ENCODE measurements at places on chromosomes 6 and 20.

- DNase-seq = no peak
These were observed 52.2 kb upstream of the TRERF1 start for GRCh38 chr6:42503894-42504293.

DNA sequence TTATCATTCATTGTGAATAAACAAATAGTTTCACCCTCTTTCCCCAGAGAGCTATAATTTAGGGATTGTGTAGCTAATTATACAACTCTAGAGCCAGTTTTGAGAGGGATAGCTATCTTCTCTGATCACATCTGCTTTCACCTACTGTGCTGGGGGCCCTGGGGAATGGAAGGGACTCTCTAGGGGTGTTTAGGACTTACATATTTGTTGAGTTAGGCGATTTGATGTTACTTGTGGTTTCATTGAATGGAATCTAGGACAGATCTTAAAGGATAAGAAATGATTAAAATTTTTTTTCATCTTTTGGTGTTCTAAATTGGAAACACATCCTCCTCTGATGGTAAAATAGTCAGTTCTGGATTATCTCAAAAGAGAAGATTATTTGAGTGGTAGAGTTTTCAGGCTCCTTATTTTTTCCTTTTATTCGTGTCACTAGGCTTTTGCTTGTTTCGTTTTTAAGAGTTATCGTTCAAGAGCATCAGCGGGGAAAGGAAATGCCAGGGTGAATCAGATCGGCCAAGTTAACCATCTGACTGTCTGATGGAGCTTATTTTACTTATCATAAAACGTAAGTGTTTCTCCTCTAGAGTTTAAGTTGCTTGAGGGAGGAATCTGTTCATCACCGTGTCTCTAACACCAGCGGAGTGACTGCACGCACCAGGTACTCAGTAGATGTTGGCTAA is 236.7 kb downstream of the FARS2 start:
- DNase-seq = no peak

GRCh38 chr6:39446909-39447308 is 124.4 kb upstream of the KCNK16 start:
- no peak for DNase-seq

DNA sequence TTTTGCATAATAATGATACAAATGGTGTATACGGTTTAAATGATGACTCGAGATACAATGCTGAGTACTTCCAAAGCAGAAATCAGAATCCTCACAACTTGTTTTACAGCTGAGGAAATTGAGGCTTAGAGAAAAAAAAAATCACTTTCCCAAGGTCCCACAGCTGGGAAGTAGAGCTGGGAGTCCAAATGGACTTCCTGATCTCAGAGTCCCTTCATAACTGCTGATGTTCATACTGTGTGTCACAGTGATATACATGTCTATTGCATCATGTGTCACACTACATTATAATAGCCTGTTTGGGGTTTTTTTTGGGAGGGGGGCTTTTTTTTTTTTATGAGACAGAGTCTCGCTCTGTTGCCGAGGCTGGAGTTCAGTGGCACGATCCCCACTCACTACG is 8.5 kb downstream of the HM13 start:
- no peak for DNase-seq

DNA sequence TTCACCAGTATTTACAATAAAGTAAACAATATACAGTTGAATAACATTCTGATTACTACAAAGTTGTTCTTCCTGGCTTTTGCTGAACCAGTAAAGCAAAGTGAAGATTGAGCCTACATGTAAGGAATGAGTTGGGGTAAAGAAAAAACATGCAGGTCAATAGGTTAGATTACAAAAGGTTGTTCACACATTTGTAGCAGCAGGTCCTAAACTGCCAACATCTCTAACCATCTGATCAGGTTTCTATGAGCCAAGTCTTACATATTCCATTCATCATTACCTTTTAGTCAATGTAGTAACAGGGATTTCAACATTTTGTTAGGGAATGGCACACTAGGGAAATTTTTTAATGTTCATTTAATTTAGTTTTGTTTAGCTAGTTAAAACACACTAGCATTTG is 9.3 kb upstream of the CALHM6 start:
- DNase-seq = no peak

GRCh38 chr6:7821426-7821825 is 89.2 kb downstream of the TXNDC5 start:
- DNase-seq = no peak

DNA sequence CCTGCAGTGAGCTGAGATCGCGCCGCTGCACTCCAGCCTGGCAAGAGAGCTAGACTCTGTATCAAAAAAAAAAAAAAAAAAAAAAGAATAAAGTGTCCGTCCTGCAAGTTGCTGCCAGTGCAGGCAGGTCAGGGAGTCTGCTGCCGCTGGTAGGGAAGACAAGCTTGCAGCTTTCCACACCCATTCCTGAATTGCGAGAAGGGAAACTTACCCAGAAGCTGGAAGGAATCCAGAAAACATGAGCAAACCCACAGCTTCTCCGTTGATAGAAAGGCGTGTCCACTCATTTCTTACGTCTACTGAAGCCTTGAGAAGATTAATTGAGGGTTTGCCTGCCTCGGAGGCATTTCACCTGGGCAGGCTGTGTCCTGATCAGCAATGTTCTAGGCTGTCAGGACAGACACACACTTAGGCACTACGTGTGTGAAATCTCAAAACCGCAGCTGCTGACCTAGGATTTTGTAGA is 61.6 kb upstream of the DSP start:
- no peak for DNase-seq

- DNase-seq = no peak
These were observed 25.9 kb downstream of the METTL24 start for GRCh38 chr6:110332281-110332680.

DNA sequence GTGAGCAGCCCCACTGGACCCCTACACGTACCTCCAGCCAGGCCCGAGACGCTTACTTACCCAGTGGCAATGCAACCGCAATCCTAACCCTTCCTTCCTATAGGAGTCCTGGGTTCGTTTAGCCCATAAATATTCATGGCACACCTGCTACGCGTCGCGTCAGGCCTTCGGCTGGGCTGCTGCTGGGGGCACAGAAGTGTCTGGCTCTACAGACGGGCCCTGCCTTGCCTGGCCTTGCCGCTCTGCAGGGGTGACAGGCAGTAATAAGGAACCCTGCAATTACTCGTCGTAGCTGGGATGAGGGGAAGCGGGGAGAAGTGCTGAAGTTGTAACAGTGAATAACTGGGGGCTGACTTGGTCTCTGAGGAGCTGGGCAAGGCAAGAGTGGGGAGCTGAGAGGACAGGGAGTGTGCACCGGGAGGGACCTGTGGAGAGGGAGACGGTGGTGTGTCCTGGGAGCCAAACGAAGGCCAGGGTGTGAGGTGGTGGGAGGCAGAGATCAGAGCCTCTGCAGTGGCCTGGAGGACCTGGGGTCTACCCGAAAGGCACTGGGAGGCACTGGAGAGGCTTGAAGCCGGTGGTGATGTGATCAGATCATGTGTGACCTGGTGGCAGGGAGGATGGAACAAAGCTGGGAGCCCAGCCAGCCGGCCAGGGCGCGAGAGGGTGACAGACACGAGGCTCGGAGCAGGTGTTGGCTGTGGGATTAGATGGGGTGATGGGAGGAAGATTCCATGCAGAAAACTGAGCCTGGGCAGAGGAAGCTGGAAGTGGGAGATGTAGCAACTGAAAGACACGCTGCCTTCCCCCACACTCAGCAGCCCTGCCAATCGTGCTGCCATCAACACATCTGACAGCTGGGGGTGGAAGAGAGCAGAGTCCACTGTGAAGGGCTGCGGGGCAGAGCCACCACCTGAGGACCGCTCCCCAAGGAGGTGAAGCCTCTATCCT is 36.4 kb downstream of the PSMG4 start:
- DNase-seq = no peak

DNA sequence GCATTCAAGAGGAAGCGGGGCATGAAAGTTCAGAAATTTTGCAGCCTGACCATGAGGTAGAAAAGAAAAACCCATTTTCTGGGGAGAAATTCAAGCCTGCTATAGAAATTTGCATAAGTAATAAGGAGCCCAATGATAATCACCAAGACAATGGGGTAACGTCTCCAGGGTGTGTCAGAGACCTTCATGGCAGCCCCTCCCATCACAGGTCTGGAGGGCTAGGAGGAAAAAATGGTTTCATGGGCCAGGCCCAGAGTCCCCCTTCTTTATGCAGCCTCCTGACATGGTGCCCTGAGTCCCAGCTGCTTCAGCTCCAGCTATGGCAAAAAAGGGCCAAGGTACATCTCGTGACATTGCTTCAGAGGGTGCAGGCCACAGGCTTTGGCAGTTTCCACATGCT is 618.5 kb downstream of the EYS start:
- no peak for DNase-seq

DNA sequence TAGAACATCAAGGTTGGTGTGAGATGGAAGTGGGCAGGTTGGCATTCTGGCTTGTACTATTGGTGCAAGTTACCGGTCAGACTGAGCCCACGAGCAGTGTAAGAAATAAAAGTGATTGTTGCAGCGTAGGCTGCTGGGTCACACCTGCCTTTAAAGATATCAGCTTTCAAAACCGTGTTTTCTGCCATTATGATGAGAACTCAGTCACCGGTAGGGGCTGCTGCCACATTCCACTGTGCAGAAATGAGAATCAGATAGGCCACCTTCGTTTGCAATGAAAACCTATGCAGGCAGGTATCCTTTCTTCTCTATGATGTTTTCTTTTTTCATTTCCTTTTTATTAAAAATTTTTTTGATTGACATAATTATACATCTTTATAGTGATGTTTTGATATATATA is 168.5 kb downstream of the MYLK4 start:
- DNase-seq = no peak

- DNase-seq = no peak
These were observed 2.1 kb upstream of the YWHAB start for GRCh38 chr20:44883214-44883902.

- DNase-seq = no peak
These were observed 142.4 kb downstream of the FNDC1 start for GRCh38 chr6:159311618-159312017.

GRCh38 chr6:53361549-53362031 is 12.8 kb upstream of the ELOVL5 start:
- no peak for DNase-seq

- DNase-seq = no peak
These were observed 44.9 kb upstream of the FAM83B start for GRCh38 chr6:54801669-54802068.

- no peak for DNase-seq
These were observed 53.5 kb downstream of the CARMIL1 start for GRCh38 chr6:25332655-25333071.

- no peak for DNase-seq
These were observed 38.0 kb downstream of the BMP6 start for GRCh38 chr6:7763881-7764280.

- DNase-seq = no peak
These were observed 49.3 kb downstream of the SIRPA start for GRCh38 chr20:1944345-1945091.

DNA sequence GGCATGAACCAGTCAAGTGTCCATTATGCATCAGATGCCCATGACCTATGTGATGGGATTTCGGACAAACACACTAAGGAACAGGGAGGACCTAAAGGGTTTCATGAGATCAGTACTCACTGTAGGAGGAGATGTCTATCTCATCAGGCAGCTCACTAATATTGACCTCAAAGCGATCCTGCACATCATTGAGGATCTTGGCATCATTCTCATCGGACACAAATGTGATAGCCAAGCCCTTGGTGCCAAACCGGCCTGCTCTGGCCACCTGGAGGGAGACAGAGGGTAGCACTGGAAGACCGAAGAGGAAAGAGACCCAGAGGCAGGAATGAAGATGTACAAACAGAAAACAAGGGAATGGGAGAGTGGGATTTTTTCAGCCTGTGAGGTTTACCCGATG is 1.9 kb downstream of the MCCD1 start:
- no peak for DNase-seq

- DNase-seq = no peak
These were observed 437.2 kb downstream of the BCKDHB start for GRCh38 chr6:80543598-80544222.

DNA sequence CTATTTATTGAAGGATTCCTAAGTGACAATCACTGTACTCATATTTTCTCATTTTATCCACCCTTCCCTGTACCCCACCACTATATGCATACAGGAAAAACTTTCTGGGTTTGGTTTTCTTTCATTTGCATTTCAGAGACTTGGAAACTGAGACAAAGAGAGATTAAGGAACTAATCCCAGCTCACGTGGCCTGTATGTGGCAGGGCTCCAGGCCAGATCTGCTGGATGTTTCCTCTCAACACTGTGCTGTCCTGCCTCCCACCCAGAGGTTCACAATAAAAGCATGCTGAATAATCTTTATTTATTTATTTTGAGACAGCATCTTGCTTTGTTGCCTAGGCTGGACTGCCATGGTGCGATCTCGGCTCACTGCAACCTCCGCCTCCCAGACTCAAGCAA is 50.2 kb downstream of the CEP162 start:
- no peak for DNase-seq

- no peak for DNase-seq
These were observed 5.9 kb upstream of the SULF2 start for GRCh38 chr20:47791084-47791599.

DNA sequence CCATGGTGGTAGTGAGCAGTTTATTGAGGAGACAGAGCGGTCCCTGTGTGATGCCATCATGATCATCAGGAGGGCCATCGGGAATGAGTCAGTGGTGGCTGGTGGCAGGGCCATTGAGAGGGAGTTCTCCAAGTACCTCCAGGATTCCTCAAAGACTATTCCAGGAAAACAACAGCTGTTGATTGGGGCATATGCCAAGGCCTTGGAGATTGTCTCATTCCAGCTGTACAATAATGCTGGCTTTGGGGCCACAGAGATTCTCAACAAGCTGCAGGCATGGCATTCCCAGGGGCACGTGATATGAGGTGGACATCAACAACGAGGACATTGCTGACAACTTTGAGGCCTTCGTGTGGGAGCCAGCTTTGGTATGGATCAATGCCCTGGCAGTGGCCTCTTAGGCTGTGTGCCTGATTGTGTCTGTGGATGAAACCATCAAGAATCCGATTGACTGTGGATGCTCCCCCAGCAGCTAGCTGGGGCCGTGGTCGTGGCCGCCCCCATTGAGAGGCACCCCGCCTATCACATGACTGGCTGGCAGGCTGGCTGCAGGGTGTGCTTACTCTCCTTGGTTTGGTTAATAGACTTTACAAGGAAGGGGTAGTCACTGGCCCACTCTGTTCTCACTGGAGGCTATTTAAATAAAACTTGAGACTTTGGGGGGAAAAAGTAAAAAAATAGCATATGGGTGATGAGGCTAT is 16.7 kb downstream of the RAET1E start:
- DNase-seq = no peak

- no peak for DNase-seq
These were observed 32.8 kb upstream of the SMIM8 start for GRCh38 chr6:87289571-87289970.

- peak; percentile 62 for DNase-seq
These were observed 901 bp upstream of the TRIM26 start for GRCh38 chr6:30213957-30214656.

GRCh38 chr6:138522611-138523010 is 23.3 kb upstream of the NHSL1 start:
- no peak for DNase-seq

DNA sequence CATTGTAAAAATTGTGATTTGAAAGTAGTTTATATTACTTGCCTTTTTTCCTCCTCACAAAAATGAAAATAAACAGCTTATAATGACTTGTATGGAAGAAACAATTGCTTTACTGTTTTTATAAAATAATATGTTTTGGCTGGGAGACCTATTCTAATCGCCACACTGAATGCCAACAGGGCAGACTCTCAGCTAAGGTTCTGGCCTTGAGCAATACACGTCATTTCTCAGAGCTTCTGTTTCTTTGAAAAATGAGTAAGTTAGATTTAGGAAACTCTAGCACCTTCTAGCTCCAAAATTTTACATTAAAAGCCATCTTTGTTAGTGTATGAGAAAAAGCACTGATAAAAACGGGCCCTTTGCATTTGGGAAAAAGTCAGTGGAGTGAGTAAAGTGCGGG is 166.6 kb downstream of the ARID1B start:
- no peak for DNase-seq

GRCh38 chr6:48037946-48038345 is 73.1 kb downstream of the PTCHD4 start:
- no peak for DNase-seq

Measured in stimulated activated CD4-positive, alpha-beta T cell treated with anti-CD3 and anti-CD28 coated beads, Interleukin-15, amount 100 ng/mL, for 1 hour (primary cell).